Activated CD4-positive, alpha-beta T cell treated with anti-CD3 and anti-CD28 coated beads, Interleukin-2, amount 50 U/mL, for 24 hours (primary cell): ENCODE measurements at places on chromosomes 3 and 15.

DNA sequence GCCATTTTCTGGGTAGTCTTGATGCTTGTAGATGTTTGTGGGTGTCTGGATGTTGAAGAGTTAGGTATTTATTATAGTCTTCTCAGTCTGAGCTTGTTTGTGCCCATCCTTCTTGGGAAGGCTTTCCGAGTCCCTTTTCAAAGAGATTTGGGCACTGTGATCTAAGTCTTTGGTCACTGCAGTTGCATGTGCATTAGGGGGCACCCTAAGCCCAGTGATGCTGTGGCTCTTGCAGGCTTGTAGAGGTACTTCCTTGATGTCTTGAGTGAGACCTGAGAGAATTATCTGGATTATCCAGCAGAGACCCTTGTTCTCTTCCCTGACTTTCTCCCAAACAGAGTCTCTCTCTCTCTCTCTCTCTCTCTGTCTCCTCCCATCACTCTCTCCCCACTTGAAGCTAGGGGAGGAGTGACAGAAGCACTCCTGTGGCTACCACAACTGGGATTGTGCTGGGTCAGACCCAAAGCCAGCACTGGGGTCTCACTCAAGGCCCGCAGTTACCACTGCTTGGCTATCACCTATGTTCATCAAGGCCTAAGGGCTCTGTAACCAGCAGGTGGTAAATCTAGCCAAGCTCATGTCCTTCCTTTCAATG, 68.5 kb downstream of the TMCO5A start:
- no peak for DNase-seq

- no peak for DNase-seq
Observed at GRCh38 chr3:7270731-7271130, 409.8 kb downstream of the GRM7 start.

GRCh38 chr3:114858329-114858728, 288.8 kb downstream of the ZBTB20 start:
- no peak for DNase-seq

GRCh38 chr3:18989237-18989795, 159.0 kb upstream of the KCNH8 start:
- no peak for DNase-seq

- no peak for DNase-seq
Observed at GRCh38 chr3:125186800-125187598, 25.5 kb downstream of the SLC12A8 start.

DNA sequence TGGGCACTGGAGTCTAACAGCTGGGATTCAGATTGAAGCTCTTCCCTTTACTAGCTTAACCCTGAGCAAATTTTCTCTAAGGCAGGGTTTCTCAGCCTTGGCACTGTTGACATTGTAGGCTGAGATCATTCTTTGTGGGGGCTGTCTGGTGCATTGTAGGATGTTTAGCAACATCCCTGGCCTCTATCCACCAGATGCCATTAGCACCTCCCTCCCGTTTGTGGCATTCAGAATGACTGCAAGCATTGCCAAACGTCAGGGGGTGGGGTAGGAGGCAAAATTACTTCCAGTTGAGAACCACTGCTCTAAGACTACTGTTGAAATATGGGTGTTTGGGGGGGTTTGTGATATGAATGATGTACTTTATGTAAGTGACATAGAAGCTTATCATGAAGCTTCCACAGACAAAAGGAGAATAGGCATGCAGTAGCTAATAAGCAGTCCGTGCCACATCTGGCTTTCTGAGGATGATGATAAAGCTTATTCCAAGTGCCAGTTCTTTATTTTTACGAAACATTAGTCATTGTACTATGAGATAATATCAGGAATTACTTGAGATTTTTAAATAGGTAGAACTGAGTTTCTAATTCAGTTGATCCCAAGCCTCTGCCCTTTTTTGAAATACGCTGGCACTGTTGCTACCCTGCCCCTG, 39.3 kb downstream of the NKIRAS1 start:
- DNase-seq: no peak

GRCh38 chr3:107411779-107412178, 34.5 kb downstream of the CCDC54 start:
- no peak for DNase-seq

GRCh38 chr15:71219101-71219500, 103.8 kb downstream of the THSD4 start:
- no peak for DNase-seq

DNA sequence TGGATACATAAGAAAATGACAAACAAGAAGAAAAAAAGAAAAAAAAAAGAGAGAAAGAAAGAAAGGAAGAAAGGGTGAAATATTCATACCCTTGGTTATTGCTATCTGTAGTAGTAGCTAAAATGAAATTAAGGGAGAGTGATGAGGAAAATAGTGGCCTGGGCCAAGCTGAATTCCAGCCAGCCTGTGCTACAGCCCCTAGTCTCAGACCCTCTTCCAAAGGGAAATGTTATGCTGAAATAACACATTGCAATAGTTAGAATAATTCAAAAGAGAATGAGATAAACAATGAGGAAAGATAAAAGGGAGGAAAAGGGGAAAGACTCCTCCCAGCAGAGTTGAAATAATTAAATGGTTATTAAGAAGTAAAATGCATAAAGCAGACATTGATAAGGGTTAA, 268.4 kb upstream of the ROBO1 start:
- no peak for DNase-seq

- DNase-seq: no peak
Observed at GRCh38 chr15:74390647-74391288, 23.3 kb upstream of the CYP11A1 start.
